ENCODE measurements at places on chromosomes 6 and 20. TPM values are rescaled to one million over a fixed set of nuclear protein-coding genes. Genes with fewer than 3 reads are reported as not detected.

The CST2 gene
- total RNA-seq, result not detected

The MRPS26 gene
- 83.4 TPM for total RNA-seq

The BTBD9 gene
- total RNA-seq, result 23.3 TPM

- no peaks in the 10 kb centered on the region for H3K27me3 ChIP-seq
- no peaks in the 10 kb centered on the region for H3K36me3 ChIP-seq
- H3K4me1 ChIP-seq, result no peaks in the 10 kb centered on the region
- H3K27ac ChIP-seq, result no peak overlapping the region
- no peak for DNase-seq
Measured at GRCh38 chr6:112396221-112396620, 49.1 kb downstream of the RFPL4B start.

GRCh38 chr6:21886542-21887151, 293.1 kb downstream of the SOX4 start:
- peaks cover 16% of the 10 kb centered on the region for H3K4me1 ChIP-seq
- no peak overlapping the region for H3K27ac ChIP-seq
- no peaks in the 10 kb centered on the region for H3K27me3 ChIP-seq
- no peak overlapping the region for H3K4me3 ChIP-seq
- no peaks in the 10 kb centered on the region for H3K36me3 ChIP-seq

- no peaks in the 10 kb centered on the region for H3K27me3 ChIP-seq
- DNase-seq, result no peak
- H3K27ac ChIP-seq, result peak overlapping the region; percentile 66
- H3K4me3 ChIP-seq, result no peak overlapping the region
- no peaks in the 10 kb centered on the region for H3K36me3 ChIP-seq
- peaks cover 6% of the 10 kb centered on the region for H3K4me1 ChIP-seq
Measured at GRCh38 chr6:148999501-148999900, 252.7 kb downstream of the UST start.
